ENCODE measurements at places on chromosomes 6 and 20.

- no peak for DNase-seq
Observed at GRCh38 chr6:14585689-14586088, 468.1 kb downstream of the CD83 start.

- no peak for DNase-seq
Observed at GRCh38 chr20:39462416-39462945, 500.3 kb downstream of the DHX35 start.

- DNase-seq = no peak
Observed at GRCh38 chr6:38847497-38847896, 132.4 kb downstream of the DNAH8 start.

DNA sequence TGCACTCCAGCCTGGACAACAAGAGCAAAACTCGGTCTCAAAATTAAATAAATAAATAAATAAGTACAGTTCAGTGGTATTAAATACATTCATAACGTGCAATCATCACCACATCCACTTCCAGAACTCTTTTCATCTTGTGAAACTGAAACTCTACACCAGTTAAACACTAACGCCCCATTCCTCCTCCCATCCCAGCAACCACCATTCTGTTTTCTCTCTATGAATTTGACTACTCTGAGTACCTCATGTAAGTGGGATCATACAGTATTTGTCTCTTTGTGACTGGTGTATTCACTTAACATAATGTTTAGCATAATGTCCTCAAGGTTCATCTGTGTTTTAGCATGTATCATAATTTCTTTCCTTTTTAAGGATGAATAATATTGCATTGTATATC is 29.1 kb upstream of the SCML4 start:
- DNase-seq = peak; percentile 11

DNA sequence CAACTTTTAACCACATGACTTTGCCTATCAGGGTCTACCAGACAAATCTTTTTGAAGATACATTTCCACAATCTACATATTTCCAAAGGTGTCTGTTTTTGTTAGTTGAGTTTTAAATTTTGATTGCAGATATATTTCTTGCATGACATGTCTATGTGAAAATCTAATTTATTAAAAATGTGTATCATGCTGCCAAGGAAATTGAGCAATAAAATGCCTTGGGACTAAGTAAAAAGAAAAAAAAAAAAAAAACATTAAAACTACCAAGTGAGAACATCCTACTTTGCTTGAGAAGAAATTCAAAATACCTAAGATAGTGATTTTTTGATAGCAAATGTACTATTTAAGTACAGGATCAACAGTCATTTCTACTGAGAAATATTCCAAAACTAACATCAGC is 17.7 kb downstream of the SLC17A5 start:
- DNase-seq = no peak

GRCh38 chr6:44051515-44051914 is 75.7 kb downstream of the MRPL14 start:
- DNase-seq = no peak

DNA sequence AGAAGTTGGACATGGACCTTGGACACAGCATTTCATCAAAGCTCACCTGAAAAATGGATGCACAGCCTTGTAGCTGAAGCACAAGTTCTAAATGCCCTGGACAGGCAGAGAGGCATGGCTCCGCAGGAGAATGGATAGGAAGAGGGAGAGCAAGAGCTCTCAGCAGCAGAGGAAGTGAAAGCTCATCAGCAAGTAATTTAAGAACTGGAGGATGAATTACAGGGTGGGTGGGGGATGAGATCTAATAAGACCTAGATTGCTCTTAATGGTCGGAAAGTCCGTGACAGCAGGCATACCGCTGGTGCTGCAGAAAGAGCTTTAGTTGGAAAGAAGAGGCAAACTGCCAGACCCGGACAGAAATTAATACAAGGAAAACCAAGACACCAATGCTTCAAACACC is 37.3 kb upstream of the SAYSD1 start:
- DNase-seq = no peak

- no peak for DNase-seq
Observed at GRCh38 chr6:33853736-33854135, 49.9 kb upstream of the MLN start.

- DNase-seq = no peak
Observed at GRCh38 chr6:87875781-87876180, 171.9 kb upstream of the SPACA1 start.

DNA sequence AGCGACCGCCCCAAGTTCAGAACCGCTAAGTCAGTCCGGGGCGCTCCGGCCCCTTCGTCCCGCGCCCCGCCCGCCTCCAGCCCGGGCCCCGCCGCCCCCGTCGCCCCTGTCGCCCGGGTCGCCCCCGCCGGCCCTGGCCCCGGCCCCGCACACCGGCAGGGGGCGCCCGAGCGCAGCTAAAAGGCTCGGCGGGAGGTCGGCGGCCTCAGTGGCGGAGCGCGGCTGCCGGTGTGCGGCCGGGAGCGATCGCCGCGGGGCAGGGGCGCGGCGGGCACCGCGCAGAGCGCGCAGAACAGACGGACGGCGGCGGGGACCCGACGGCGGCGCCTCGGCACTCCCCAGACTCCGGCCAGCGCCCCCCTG is at the start of gene FNDC1:
TSS of gene FNDC1 (plus strand) at position 208 of the 363 bp plus-strand sequence. CDS start 197 bp downstream, outside the sequence.
- DNase-seq = peak; percentile 25

DNA sequence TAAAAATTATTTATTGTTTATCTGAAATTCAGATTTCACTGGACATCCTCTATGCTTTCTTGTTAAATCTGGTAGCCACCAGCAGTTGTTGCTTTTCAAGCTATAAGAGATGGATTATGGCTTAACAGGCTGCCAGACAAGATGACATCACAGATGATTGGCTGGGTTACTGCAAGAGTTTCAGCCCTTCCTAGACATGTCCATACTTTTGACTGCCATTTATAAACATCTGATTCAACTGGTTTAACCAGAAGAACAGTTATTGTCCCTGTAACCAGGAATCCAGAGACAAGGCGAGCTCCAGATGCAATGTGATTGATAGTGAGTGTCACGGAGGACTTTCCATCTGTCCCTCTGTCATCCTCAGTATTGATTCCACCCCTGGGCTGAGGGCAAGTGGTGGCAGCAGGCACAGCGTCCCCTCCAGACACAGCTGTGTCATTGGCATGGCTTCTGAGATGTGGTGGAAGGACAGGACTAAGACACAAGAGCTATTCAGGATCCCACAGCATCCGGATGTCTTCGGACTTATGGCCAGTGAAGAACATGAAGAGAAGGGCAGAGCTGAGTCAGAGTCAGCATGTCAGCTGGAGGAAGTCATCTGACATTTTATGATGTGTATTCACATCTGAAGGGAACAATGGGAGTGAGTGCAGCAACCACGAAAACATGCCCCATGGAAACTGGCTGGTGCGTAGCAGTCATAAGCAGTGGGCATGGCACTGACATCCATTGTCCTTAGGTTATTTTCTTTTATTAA is 284.5 kb upstream of the CDYL start:
- no peak for DNase-seq

- DNase-seq = no peak
Observed at GRCh38 chr20:10521068-10521831, 86.1 kb downstream of the SLX4IP start.

- no peak for DNase-seq
Observed at GRCh38 chr6:44494011-44494501, 106.5 kb downstream of the CDC5L start.

- DNase-seq = peak; percentile 1
Observed at GRCh38 chr6:32664827-32665362, 1.6 kb downstream of the HLA-DQB1 start.

GRCh38 chr20:13681248-13682125 is 42.8 kb upstream of the TASP1 start:
- no peak for DNase-seq

GRCh38 chr6:42403421-42403820 is 48.3 kb downstream of the TRERF1 start:
- DNase-seq = no peak

DNA sequence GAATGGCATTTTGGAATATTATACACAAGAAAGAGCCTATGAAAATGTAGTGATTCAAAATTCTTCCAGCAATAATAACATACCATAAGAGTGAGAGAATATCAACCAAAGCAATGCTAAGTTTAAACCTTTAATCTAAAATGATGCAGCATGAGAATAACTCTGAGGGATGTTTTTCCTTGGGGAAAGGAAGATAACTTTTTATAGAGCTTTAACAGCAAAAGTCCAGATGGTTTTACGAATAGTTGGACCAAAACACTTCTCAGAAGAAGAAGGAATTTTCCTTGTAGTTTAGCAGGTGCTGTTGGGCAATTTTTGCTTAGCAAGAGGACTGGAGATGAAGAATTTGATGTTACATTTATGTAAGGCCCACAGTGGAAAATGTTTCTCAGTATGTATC is 1503.2 kb downstream of the HACE1 start:
- no peak for DNase-seq

DNA sequence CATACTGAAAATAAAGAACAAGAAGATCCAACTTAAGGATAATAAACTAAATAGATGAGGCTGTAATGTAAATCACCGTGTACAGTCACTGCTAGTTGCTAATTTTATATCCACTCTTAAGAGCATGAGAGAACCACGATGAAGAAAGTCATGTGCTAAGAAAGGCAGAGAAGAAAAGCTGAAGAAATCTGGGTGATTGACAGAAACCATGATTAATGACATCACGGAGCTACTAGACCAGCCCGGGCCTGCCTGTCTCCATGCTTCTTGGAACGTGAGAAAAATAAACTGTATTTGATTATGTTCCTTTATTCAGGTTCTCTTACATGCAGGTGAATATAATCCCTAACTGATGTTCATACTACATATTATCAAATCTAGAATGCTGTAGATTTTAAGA is 84.2 kb upstream of the E2F3 start:
- no peak for DNase-seq

- no peak for DNase-seq
Observed at GRCh38 chr6:47288267-47289090, 21.2 kb downstream of the TNFRSF21 start.

GRCh38 chr6:136525586-136526195 is 24.5 kb downstream of the MAP7 start:
- no peak for DNase-seq
